ENCODE measurements at places on chromosomes 1 and 21.

- DNase-seq = no peak
Measured at GRCh38 chr1:240237305-240237721, 145.6 kb downstream of the FMN2 start.

GRCh38 chr21:45386336-45386727 lies 18.6 kb upstream of the COL18A1 start:
- no peak for DNase-seq

DNA sequence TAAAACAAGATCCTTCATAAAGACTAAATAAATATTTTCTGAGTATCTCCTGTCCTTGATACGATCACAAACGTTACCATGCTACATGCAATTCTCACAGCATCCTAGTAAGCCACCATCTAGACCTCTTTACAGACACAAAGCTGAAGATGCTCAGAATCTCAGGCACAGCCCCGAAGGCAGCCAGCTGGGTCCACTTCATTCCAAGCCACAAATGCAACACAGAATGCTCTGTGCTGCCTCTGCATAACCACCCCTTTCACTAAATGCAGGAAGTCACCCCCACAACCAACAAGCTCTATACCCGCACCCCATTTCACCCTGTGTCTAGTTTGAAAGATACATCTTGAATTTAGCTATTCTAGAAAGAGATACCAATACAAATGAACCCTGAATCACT lies 12.9 kb downstream of the RCAN1 start:
- no peak for DNase-seq

GRCh38 chr1:155871390-155871789 lies 12.0 kb downstream of the SYT11 start:
- no peak for DNase-seq

DNA sequence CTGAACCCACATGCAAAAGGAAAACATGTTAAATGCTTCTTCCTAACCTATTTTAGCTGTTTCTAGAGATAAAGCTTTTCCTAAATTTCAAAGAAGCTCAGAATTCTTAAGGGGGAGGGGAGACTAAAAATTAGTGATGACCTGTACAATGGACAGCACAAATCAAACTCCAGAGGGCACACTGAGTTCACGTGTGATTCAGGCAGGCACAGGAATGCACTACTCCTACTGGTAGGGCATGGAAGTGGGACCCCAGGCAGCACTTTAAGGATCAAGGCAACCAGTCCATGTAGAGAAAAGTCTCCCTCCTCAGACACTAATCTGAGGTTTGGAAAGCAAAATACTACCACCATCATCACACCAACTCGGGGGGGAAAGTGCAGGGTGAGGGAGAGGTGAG lies 31.3 kb upstream of the CLCA4 start:
- DNase-seq = no peak

DNA sequence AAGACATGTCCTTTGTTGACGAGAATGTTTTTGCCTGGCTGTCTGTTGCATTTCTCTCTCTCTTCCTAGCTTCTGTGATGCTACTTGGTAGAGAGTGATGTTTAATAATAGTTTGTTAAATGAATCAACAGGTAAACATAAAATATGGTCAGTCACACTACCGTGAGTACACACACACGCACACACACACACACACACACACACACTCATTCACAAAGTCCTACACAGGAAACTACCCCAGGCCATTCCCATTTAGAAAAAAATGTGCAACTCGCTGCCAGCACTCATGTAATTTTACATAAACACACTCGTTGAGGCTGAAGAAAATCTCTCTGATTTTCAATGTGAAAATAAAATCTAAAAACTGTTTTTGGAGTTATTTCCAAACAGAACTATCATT lies 38.7 kb downstream of the RUNX1 start:
- no peak for DNase-seq

- no peak for DNase-seq
Measured at GRCh38 chr1:114737314-114737849, 20.4 kb downstream of the CSDE1 start.

- no peak for DNase-seq
Measured at GRCh38 chr1:162498496-162498810, 835 bp downstream of the UHMK1 start.

DNA sequence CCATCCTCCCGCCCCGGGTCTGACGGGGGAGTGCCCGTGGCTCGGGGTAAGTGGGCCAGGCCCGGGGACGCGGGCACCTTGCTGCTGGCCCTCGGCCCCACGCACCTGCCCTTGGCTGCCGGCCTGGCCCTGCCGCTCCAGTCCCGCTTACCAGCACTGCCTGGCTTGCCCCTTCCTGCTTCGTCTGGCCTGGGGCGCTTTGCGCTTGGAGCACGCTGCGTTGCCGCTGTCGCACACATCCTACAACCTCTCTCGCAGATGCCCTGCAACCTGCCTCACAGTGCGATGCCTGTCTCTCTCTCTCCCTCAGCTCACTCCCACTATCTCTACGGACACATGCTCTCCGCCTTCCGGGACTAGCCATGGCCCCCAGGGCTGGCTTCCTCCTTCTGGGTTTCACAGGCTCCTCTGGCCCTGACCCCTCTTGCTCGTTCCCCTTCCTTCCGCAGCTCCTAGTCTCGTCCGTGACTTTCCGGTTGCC lies 9.7 kb downstream of the MYOG start:
- no peak for DNase-seq

DNA sequence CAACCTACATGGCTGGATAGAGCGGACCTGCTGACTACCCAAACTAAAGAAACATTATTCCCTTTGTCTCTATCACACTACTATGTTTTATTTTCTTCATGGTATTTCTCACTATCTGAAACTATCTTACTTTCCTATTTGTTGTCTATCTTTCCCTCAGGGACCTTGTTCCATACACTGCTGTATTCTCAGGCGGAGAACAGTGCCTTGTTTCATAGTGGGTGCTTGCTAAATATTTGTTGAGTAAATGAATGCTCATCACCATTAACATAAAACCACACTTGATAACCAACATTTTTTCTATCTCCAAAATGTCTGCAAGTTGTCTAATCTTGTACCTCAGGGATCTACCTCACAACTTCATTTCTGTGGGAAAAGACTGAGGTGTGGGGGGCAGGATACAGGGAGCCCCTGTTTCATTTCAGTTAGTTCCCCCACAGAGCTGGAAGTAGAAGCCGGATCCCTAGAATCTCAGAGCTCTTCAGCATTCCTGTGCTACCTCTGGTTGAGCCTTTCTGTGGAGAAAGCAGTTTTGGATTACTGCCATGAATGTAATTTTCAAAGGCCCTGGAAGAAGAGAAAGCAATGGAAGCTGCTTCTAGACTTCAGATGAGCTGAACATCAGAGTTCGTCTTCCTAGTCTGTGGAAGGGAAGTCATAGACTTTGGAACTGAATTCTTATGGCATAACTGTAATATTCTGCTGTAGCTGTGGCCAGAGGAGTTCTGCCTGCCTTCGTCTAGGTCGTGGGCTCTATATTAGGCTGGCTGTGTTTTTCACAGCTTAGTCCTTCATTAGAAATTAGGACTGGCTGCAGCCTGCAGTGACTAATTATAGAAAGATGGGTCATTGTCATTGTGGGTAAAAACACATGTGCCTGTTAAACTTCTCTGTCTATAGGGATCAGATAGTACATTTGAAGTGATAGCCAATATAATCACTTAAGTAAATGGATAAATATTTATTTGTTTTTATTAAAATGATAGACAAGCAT lies 293.2 kb upstream of the SGIP1 start:
- DNase-seq = no peak

DNA sequence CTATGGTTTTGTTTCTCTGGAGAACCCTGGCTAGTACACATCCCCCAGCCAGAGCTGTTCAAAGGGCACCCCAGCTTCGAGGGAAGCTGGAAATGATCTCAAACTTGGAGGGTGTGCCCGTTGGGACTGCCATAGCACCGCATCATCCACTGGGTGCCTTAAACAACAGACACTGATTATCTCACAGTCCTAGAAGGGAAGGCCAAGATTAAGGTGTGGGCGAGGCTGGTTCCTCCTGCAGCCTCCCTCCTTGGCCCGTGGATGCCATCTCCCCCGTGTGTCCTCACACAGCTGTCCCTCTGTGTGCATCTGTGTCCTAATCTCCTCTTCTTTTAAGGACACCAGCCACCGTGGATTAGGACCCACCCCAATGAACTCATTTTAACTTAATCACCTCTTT lies 4.2 kb upstream of the IBA57 start:
- no peak for DNase-seq

DNA sequence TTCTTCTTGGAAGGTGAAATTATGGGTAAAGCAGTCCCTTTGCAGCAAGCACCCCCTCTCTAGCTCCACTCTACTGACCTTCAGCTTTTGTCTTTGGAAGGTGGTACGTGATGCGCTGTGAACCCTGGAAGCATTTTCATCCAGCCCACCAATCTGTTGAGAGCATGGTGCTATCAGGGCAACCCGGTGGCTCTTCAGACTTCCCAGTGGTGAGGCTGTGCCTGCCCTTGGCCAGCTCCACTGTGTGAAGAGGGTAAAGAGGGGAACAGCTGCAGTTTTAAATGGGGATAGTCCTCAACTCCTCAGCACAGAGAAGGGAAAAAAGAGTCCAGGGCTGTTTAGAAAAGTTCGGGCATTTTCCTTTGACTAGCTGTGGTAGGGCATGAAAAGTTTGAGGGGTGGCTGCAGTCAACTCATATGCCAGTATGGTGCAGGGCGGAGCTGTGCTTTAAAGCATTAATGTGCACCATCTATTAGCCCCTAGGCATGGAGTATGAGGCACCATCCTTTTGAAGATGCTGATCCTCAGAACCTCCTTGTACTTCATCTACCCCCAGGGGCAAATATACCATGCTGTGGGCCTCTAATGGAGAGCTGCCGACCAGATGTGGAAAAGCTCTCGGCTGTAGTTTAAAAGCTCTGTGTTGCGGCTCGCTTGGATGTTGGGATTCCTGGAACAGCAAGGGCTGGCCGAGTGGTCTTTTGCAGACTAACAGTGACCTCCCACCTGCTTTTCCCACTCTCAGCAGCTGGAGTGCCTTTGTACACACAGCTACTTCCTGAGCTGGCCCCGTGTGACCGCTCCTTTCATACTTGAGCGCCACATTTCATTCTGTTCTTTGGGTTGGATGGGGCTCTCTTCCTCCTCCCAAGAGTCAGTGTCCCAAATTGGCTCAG lies 123.0 kb downstream of the PEX14 start:
- no peak for DNase-seq
